ENCODE measurements at places on chromosomes 11 and 22.

DNA sequence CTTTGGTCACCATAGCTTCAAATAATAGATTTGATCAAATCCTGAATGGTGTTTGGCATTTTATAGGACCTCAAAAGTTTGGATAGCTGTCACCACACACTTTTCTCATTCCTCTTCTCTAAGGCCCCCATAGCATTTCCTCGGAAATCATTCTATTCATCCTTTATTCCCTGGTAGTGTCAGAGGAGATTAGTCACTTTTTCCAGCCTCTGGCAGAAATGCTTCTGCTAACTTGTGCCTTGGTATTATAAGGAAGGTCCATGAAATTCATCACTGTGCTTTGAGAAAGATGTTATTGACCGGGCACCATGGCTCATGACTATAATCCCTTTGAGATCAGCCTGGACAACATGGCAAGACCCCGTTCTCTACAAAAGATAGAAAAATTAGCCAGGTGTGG, 19.7 kb upstream of the NUP160 start:
- no peak for DNase-seq

GRCh38 chr11:48110509-48110766, 106.2 kb upstream of the OR4B1 start:
- DNase-seq = no peak

DNA sequence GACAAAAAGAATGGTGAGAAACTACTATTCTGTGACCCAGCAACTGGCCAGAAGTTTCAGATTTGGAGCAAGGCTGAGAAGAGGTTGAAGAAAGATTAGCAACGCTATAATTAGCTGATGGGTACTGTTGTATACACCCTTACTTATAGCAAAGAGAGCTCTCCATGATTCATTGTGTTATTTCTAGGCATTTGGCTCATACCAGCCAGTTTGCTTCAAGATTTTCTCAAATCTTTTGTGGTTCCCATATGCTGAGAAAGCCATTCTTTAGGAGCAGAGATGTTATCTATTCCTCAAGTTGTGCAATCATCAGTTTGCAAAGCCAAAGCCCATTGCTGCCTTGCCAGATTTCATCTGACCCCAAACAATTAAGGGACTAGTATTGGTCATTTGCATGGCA, 179.4 kb downstream of the ETS1 start:
- no peak for DNase-seq

- no peak for DNase-seq
These were observed 79.6 kb downstream of the GRK3 start for GRCh38 chr22:25644122-25644521.

DNA sequence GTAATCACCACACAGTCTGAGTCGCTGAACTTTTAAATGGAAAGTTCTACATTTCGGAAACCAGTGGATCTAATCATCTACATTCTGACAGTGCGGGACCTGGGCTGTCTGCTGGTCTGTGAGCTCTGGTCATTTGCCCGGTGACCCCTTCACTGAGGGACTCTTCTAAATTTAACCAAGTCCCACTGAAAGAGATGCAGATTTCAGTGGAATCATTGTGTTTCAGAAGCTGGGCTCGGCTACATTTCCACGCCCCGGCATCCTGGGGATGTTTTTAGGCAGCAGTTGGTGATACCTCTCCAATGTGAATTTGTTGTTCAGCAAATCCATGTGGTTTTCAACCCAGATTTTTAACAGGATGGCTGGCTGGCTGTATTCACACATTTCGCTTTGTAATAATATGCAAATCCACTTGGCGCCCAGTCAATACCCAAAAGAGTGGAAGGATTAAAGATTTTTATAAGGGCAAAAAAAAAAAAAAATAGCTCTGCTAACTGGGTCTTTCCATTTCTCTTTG, 145.5 kb upstream of the RASSF10 start:
- no peak for DNase-seq

GRCh38 chr11:44659641-44660040, 67.1 kb upstream of the TSPAN18 start:
- no peak for DNase-seq

- DNase-seq = no peak
These were observed 11.7 kb upstream of the DNAJB13 start for GRCh38 chr11:73939096-73939495.

GRCh38 chr22:50536226-50536625, 6.4 kb upstream of the TYMP start:
- DNase-seq = no peak

GRCh38 chr11:39367534-39367933, 2091.9 kb downstream of the LRRC4C start:
- no peak for DNase-seq

DNA sequence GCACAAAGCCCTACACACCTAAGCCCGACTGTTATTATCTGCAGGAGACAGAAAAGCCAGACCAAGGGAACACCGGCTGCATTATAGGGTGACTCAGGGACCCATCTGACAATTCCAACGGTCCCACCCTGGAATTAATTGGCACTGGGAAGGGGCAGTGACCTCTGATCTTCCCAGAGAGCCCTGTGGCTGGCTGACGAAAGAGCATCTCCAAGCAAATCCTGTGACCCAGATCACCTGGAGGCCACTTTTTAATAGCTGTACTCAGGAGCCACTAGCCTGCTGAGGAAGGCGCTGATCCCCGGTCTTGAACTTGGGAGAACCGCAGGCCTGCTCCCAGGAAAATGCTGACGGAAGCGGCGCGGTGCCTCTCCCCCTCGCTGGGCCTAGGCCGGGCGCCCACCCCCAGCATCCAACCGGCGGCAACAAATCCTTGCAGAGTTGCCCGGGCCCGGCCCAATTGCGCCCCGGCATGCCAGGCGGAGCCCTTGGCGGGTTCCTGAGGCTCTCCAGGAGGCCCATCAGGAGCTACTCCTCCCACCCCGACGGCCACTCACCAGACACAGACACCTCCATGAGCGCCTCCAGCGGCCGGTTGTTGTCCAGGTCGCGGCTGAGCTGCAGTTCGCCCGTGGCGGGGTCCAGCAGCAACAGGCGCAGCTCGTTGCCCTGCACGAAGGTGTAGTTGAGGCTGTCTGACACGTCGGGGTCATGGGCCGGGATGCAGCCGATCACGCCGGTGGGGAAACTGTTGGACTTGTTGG, 4.2 kb downstream of the CELSR1 start:
- no peak for DNase-seq

- no peak for DNase-seq
These were observed 5.0 kb downstream of the HEPACAM start for GRCh38 chr11:124930799-124931198.

DNA sequence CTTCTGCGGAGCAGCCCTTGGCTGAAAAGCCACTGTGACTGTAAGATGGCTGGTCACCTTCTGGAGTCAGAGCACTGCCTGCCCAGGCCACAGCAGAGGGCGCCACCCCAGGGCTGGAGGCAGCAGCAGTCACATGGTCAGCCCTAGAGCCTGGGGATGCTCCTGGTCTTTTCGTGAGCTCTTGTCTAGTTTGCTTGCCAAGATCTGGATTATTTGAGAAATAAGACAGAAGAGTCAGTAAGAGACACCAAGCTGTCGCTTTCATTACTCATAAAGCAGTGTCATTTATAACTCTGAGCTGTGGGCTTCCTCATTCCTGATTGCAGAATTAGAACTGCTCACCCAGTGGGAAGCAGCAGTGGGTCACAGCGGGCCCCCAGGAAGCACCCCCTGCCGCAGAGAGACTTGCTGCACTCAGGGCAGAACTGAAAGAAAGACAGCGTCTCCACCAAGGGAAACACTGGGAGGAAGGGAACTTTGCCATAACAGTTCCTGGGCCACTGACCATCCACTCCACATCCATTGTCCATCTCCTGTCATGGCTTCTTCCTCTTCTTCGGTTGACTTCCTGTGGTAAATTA, 56.7 kb downstream of the PPP6R2 start:
- no peak for DNase-seq

GRCh38 chr11:15453211-15453765, 338.6 kb downstream of the INSC start:
- no peak for DNase-seq

GRCh38 chr11:119352857-119353260, 6.4 kb upstream of the MFRP start:
- no peak for DNase-seq

DNA sequence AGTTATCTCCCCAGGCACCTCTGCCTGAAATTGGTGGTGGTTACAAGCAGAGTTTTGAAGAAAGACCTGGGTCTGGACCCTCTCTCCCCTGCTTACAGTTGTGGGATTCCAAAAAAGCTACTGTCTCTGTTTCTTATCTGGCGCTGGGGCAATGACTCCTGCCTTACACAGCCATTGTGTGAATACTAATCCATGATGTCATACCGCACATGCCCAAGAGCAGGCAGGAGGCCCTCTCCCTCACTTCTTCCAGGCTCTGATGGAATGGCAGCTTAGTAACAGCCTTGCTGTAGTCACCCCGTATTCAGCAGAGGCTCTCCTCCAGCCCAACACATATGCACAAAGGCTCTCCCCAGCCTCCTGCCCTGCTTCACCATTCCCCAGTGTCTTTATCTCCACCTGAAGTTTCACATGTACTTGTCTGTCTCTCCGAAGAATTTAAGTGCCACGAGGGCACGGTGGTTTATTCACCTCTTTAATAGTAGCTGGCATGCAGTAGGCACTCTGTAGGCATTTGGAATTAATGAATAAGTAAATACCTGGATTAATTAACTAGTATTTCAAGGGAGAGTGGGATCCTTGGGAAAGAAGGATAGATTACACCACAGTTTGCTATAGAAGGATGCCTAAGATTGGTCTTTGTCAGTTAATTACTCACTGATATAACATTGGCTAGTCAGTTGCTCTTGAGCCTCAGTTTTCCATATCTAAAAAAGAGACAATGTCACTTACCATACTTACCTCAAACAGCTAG, 165.6 kb downstream of the ETS1 start:
- DNase-seq = no peak

GRCh38 chr11:15127341-15127740, 12.6 kb downstream of the INSC start:
- no peak for DNase-seq

GRCh38 chr11:66068154-66068821, 1.8 kb upstream of the PACS1 start:
- peak; percentile 61 for DNase-seq

GRCh38 chr22:30282616-30283046, 6.7 kb downstream of the CASTOR1 start:
- no peak for DNase-seq

- DNase-seq = no peak
These were observed 65.2 kb upstream of the PHOX2A start for GRCh38 chr11:72309074-72309598.

GRCh38 chr11:79438631-79439409, 2.0 kb downstream of the TENM4 start:
- no peak for DNase-seq

GRCh38 chr22:50035131-50035881, 22.7 kb upstream of the IL17REL start:
- no peak for DNase-seq

GRCh38 chr11:106821826-106822225, 196.4 kb downstream of the GUCY1A2 start:
- DNase-seq = no peak

DNA sequence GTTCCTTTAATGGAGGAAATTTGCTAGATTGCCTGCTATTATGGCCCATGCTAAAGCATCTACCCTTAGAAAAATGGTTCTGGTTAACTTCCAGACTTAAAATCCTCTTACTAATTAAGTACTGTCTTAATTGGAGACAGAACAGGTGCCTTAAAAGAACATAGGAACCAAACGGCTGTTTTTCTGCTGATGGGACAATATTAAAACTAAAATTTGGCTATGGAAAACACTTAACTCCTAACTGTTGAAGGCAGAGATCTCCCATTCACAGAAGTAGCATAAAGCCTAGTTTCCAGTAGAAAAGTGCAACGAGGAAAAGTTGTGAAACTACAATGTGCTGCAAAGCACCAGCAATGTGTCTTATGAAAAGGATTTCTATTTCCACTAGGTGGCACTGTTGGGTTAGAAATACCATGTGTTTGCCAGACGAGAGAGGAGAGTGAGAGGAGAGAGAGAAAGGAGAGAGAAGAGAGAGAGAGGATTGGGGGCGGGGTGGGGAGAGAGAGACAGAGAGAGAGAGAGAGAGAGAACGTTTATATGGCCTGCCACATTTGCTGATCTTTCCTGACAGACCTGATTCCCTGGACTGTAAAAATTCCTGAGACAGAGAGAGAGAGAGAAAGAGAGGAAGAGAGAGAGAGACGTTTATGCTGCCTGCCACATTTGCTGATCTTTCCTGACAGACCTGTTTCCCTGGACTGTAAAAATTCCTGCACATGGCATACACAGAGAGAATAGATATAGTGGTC, 51.5 kb downstream of the FAM181B start:
- DNase-seq = peak; percentile 23

Data from activated CD4-positive, alpha-beta T cell treated with anti-CD3 and anti-CD28 coated beads, Interleukin-2, amount 50 U/mL, for 24 hours (primary cell).